Inflammatory macrophage treated with lipopolysaccharide for 1 hour (primary cell): ENCODE measurements at places on chromosomes 2 and 18.

DNA sequence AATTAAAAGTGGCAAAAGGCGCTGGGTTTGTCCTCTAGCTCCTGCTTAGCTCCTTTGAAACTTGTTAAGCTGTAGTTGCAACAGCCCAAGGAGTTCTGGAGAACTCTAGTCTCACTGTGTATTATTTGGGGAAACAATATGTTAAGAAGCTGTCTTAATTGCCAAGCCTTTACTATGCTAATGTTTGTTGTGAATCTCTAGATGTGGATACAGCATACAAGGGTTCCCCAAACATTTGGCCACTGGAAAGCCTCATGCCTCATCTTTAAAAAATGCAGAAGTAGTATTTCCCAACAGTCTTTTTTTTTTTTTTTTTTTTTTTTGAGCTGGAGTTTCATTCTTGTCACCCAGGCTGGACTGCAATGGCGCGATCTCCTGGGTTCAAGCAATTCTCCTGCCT lies 236.7 kb downstream of the PRKCE start:
- peak; percentile 75 for DNase-seq

DNA sequence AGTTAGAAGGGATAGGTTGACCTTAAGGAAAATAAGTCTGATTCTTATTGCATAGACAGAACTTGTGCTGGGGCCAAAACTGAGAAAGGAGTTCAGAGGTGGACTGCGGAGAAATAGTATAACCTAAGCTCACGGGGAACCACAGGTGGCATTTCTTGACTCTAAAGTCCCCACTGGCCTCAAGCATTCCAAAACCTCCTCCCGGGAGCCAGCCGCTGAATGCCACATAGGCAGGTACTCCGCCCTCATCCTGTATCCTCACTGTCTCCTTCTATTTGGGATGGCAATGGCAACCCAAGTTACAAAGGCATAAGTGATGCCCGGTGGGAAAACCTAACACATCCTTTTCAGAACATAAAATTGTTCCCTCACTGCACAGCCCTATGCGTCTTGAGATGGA lies 173.0 kb downstream of the SP3 start:
- DNase-seq: no peak

GRCh38 chr2:22002066-22002465 lies 878.3 kb downstream of the TDRD15 start:
- no peak for DNase-seq

GRCh38 chr18:40075616-40076015 lies 1879.4 kb upstream of the PIK3C3 start:
- DNase-seq: no peak

DNA sequence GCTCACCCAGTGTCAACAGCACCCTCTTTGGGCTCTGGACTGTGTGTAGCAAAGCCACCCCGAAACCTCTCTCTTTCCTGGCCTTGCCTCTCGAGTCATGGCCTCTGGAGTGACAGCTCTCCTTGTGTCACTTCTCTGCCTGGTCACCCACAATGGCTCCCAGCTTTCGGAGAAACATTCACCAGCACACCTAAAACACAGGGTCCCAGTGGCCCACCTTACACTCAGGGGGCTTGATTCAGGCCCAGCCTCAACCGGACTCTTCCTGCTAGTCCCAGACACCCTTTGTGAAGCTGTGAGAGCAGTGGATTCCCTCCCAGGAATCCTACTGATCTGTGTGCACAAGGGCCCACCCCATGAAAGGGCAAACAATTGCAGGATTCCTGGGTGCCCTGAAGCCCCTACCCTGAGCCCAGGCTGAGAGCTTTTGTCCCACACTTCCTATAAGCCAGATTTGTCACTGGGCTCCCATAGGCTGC lies 137.2 kb upstream of the HAAO start:
- DNase-seq: no peak

GRCh38 chr2:152529420-152530115 lies 187.7 kb downstream of the PRPF40A start:
- no peak for DNase-seq

- DNase-seq: no peak
These were observed 115.1 kb upstream of the PELI1 start for GRCh38 chr2:64259312-64259711.

DNA sequence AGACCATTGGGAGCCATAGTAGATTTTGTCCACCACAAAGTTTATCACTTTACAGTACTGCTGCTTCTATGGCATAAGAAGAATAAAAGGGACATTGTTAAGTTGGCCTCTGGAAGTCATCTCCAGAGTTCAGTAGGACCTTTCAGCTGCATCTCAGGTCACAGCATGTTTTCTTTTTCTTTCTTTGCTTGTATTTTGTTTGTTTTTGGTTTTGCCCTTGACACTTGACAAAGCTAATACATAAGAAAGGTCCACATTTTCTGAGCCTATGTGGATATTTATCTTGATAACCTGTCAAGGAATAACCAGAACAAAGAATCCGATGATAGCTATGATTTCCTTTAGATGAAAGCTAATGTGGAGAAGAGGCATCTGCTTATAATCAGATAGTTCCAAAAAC lies 101.6 kb upstream of the XIRP2 start:
- no peak for DNase-seq

GRCh38 chr2:138267902-138268254 lies 233.7 kb upstream of the SPOPL start:
- DNase-seq: no peak

GRCh38 chr2:112483042-112483473 lies 1.1 kb downstream of the TTL start:
- peak; percentile 58 for DNase-seq

DNA sequence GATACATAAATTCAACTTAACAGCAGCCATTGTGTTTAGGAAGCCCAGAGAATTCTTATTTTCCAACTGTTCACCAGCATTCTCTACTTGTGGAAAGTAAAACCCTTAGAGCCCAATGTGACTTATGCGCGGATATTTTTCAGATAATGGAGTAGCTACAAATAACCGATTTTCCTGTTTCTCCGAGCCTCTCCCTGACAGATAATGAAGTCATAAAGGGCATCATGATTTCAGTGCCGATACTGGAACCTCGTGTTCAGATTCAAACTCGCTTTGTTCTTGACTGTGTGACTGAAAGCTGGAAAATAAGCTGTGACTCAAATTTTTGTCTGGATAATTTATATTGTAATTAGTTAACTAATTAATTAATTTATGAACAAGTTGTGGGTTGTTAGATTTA lies 228.2 kb downstream of the VAPA start:
- DNase-seq: no peak

DNA sequence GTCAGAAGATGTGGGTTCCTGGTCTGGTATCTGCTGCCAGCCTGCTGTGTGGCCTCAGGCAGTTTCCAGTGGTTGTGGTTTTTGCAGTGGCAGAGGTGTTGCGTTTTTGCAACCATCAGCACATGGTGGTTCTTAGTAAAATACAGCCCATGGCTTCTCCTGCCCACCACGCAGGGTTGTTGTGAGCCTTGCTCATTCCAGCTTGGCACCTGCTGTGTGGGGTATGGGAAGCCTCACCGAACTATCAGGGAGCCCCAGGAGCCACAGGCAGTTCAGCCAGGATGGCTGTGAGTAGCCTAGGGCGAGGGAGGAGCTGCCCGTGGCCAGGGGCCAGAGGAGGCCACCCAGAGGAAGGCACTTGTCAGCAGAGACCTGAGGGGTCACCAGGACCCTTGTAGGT lies 9.8 kb downstream of the ARID5A start:
- no peak for DNase-seq

GRCh38 chr2:34121076-34121475 lies 522.0 kb upstream of the FAM98A start:
- no peak for DNase-seq

GRCh38 chr2:174395969-174396630 lies 570 bp downstream of the SCRN3 start:
- DNase-seq: no peak

DNA sequence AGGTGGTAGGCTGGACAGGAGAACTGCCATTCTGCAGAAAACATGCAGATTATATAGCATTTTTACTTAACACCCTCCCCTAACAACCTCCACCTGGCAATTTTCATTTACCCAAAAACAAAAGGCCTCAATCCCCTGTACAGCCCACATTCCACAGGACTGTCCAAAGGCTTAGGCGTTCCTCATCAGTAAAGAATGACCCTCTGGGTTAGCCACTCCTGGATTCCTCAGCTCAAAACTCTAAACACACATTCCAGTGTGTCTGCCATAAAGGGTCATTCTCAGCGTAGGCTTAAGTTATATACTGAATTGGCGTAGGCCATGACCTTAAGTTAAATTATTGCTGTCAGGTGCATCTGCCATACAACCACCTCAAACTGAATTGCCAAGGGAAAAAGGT lies 261.8 kb upstream of the CHAC2 start:
- no peak for DNase-seq

DNA sequence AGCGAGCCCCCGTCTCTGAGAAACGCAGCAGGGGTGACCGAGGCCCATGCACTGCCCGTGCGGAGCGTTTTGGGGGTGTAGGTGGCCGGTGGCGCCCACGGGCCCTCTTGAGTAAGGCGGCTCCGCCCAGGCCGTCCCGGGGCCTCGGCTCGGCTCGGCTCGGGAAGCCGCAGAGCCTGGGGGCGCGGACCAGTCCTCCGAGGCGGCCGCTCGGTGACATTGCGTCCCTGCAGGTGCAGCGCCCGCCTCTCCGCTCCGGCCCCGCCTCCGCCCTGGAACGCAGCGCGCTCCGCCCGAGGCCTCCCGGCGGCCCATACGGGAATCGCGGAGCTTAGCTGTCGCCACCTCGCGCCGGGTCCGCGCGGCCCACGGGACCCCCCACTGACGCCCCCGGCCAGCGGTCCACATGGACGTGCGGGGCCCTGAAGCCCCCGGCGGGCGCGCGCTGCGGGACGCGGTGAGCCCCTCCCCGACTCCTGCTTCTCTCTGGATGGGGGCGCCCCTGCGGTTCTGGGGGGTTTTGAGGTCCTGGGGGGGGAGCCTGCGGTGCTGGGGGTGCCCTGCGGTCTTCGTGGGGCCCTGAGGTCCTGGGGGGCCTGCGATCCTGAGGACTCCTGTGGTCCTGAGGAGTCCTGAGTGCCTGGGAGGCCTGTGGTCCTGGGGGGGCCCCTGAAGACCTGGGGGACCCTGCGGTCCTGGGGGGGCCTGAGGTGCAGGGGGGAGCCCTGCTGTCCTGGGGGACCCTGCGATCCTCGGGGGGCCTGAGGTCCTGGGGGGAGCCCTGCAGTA lies at the start of gene HSBP1L1:
HSBP1L1 (plus strand) TSS at position 314 of the 789 bp plus-strand sequence; CDS start at position 407, 93 bp downstream.
- DNase-seq: no peak

DNA sequence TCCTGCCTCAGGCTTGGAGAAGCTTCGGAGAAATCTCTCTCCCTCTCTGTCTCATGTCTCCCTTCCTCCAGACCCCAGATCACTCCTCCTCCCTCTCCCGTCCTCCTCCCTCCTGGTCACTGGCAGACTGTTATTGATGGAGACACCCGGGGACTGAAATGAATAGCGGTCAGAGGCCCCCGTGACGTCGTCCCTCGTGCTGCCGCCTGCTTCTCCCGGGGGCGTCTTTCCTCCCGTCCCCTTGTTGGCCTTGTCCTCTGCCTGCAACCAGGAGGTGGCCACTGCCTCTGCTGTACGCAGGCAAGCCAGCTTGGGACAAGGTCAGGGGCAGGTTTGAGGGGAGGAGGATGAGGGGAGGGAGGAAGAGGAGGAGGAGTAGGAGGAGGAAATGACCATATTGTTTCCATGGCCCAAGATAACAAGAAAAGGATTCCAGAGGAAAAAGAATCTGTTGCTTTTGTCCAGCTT lies 78.2 kb downstream of the CELF4 start:
- DNase-seq: no peak

DNA sequence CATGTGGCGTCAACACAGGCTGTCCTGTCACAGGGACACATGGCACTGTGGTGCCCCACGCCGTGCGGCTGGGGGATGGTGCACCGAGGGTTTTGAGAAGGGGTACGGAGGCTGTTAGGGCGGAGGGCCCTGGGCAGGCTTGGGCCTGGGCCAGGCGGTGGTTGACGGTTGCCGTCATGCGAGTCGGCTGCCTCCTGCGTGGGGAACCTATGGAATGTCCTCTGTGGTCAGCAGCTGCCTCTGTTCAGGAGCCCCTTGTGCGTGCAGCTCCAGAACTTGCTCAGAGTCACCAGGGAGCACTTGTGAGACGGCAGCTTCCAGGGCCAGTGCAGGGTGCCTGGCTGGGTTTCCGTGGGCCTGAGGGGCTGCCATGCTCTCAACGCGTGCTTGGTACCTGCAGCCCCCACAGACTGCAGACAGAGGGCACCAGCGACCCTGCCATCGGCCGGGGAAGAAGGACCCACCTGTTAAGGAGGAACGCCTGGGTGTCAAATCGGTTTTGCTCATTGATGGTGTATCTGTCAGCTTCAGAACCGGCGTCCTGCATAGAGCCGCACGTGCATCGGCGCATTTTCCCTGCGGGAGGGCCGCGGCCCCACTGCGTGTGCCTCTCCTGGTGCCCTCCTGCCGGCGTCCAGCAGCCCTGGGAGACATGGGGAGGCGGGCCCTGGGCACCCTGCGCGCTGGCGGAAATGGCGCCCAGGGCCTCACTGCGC lies 10.0 kb upstream of the D2HGDH start:
- DNase-seq: no peak

DNA sequence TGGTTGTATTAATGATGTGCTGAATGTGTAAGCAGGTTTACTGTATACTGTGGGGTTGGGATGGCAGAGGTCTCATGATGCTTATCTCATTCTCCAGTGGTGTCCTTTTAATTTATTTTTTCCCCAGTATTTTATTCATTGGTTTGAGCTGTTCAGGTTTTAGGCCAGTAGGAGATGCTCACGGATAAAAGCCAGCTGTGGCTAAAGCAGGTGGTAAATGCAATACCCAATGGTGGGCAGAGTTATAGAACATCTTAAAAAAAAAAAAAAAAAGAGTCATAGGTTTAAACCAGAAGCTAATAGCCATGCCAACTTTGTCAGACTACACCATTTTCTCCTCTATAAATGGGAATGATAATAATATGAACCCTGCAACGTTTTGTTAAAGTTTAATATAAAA lies 57.8 kb upstream of the NEUROD1 start:
- no peak for DNase-seq

GRCh38 chr18:76982038-76982437 lies 150.5 kb downstream of the MBP start:
- DNase-seq: no peak

DNA sequence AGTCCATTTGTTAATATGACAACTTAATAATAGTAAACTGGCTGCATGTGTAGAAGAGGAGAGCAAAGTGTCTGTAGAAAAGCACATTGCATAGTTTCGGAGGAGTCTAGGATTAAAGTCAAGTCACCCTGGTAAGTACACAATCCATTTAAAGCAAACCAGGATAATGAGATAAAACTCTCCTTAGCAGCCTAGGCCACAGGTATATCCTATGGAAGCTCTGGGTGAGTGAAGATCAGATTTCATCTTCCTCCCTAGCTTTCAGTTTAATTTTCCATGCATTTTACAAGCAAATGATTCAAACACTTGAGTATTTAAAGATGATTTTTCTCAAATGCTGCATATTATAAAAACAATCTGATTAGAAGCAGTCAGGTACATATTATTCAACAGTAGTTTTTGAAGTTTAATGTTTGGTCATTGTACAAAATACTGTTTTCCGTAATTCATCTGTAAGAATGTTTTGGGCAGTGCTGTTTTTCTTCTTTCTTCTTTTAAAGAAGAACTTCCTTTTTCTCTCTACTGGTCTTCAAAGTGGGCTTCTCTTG lies 10.2 kb downstream of the CERS6 start:
- DNase-seq: no peak
